Amniotic stem cell (primary cell): ENCODE measurements at places on chromosomes 4 and X.

- DNase-seq: no peak
Observed at GRCh38 chr4:110617646-110618580, 5.0 kb downstream of the PITX2 start.

GRCh38 chr4:119517361-119518229 is 111.0 kb downstream of the PDE5A start:
- DNase-seq: no peak

DNA sequence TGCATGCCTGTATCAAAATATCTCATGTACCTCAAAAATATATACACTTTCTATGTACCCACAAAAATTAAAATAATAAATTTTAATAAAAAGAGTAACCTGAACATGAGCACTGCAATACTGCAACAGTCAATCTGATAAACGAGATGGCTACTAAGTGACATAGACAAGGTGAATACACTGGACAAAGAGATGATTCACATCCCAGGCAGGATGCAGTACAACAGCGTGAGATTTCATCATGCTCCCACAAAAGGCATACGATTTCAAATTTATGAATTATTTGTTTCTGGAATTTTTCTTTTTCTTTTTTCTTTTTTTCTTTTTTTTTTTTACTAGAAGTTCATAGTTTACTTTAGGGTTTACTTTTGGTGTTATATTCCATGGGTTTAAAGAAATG is 12.2 kb upstream of the FGF16 start:
- DNase-seq: no peak

DNA sequence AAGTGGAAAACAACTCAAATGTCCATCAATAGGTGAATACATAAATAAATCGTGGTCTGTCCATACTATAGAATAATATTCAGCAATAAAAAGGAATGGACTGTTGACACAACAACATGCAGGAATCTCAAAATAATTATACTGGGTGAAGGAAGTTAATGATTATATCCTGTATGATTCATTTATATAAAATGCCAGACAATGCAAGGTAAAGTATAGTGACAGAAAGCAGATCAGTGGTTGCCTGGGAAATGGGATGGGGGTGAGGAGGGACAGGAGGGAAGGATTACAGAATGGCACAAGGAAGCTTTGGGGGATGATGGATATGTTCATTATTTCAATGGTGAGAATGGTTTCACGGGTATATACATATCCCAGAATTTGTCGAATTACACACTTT is 12.3 kb downstream of the PYURF start:
- no peak for DNase-seq

- no peak for DNase-seq
Observed at GRCh38 chr4:188839704-188840103, 700.5 kb downstream of the TRIML1 start.

DNA sequence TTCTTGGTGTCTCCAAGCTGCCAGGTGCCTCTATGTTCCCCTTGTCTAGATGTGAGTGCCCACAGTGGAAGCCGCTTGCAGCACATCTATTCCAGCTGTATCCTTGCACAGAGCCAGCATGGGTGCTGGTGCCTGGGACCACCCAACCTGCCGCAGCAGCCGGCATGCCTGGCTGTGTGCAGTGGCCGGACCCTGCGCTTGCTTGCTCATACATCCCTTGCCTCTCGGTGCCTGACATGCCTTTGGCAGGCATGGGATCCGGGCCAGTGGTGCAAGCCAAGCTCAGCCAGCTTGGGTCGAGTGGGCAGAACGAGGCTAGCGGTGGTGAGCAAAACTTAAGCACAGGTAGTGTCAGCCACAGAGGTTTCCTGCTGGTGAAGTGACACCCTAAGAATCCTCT is 355.1 kb downstream of the TLL1 start:
- DNase-seq: no peak

GRCh38 chr4:152310257-152310656 is 225.6 kb downstream of the FBXW7 start:
- DNase-seq: peak; percentile 76

GRCh38 chr4:30385650-30386049 is 334.5 kb upstream of the PCDH7 start:
- no peak for DNase-seq

DNA sequence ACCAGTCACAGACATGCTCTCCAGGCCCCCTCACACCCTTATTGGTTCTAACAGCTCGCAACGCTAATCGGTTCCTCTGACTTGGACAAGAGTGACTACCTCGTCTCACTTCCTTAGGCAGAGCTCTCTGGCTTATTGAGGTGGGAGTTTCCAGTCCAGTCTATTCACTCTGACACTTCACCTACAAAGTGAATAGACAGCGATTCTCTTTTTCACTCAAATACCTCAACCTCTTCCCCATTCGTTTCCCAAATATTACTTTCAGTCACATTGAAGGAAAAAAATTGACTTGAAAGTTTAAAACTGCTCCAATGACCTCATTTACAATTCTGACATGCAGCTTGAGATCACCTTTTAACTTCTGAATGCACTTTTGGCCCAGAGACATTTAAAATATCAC is 17.7 kb downstream of the HELT start:
- no peak for DNase-seq

DNA sequence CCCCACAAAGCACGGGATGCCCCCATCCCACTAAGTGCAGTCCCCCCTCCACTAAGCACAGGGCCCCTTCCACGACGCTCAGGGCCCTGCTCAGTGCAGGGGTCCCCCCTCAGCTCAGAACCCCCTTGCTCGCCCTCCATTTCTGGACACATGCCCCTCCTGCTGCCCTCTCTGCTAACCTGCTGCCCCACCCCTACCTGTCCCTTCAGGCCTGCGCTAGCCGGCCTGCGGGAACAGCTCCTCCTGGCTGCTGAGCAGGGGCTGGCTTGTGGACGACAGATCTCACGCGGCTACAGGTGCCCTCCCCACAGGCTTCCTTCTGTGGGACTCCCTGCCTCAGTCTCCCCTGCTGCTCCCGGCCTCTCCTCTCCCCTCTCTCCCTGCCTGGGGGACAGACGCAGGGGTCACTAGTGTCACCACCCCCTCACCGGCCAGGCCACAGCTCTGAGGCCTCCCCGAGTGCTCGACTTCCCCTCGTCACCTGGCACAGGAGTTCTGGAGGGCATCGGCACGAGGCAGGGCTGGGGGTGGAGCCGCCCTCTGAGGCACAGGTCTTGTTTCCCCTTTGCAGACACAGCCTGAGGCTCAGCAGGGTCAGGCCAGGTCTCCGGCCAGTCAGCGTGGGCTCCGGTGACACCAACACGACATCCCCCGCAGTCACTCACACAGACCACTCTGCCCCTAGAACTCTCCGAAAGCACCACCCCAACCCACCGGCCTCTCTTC is 21.6 kb downstream of the GAK start:
- DNase-seq: no peak

- no peak for DNase-seq
Observed at GRCh38 chrX:20742106-20742505, 475.4 kb upstream of the RPS6KA3 start.

DNA sequence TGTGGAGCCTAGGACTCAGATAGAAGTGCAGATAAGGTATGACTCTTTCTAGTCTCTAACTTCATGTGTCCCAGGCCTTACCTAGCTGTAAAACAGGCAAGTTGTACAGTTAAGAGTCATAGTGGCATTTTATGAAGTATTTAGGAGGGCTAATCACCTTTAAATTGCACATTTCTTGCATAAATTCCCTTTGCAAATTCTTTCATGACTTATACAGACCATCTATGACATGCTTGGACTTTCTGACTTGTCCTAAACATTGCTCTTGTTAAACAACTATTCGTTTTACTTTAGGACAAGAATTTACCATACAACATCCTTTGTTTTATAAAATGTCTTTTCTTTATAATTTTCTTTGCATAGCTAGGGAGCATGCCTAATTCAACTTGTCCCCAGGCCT is 7.8 kb upstream of the RRAGB start:
- no peak for DNase-seq

- DNase-seq: no peak
Observed at GRCh38 chr4:184387351-184387750, 87.0 kb downstream of the IRF2 start.

DNA sequence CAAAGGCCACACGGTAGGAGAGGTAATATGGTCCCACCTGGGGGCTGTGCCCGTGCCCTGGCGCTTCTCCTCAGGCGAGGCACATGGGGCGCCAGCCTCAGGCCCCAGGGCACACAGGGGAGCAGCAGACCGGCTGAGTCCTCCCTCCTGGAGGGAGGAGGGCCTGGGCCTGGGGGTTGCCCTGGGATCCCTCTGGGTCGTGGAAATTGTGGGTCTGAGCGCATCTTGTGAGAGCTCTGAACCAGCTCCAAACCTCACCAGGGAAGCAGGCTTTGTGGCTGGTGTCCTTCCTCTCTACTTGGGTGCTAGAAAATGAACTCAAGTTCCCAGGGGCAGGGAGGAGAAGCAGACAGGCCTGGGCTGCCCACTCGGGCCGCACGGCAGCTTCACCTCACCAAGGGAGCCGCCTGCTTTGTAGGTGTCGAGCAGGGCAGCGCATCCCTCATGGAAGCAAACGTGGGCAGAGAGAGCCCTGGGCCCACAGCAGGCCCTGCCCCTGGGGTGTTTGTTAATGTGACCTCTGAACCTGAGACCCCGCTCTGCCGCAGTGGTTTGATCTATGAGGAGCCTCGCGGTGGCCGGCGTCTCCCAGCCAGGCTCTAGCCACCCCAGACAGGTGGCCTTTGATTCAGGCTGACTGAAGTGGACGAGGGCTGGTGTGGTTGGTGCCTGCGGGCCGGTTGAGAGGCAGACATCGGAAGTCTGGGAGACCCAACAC is 10.8 kb downstream of the HTRA3 start:
- DNase-seq: no peak

GRCh38 chr4:14596437-14596836 is 405.8 kb upstream of the CPEB2 start:
- DNase-seq: no peak

- DNase-seq: peak; percentile 24
Observed at GRCh38 chrX:120457766-120458180, 11.3 kb downstream of the LAMP2 start.

DNA sequence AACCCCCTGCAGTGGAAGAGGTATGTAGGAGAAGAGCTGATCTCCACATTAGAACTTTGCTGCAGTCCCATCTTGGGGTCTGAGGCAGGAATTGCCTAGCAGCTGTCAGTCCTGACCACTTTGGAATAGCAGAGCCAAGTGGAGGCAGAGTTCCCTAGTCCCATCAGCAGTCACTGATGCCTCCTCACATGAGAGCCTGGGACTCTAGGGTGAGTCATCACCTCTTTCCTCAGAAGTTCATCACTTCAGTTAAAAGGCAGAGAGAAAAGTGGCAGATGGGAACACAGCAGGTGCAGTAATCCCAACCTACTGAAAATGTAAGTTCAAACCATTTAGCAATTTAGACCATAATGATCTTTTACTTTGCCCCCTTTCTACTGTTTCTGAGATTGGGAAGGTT is 73.9 kb upstream of the MED14 start:
- no peak for DNase-seq

DNA sequence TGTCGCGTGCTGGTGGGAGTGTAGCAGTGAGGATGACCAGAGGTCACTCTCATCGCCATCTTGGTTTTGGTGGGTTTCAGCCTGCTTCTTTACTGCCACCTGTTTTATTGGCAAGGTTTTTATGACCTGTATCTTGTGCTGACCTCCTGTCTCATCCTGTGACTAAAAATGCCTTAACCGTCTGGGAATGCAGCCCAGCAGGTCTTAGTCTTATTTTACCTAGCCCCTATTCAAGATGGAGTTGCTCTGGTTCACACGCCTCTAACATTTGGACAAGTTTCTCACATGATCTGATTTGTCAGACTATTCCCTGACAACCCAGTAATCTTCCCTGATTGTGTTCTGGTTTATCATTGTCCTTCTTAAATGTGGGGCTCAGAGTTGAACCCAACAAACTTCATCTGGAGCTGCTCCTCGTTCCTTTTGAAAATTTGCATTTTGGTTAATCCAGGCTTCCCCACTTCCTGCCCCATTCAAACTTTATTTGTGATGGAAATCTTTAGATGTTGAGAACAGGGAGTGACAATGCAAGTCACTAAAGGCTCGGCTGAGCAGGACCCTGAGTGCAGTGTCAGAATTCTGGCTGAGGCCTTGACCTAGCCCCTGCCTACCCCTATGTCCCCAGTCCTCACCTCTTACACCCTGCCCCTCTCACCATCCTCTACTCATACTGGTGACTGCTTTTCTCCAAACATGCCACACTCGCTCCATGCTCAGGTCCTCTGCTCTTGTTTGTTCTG is 226.8 kb downstream of the STIM2 start:
- no peak for DNase-seq

GRCh38 chr4:182346675-182347375 is 103.6 kb downstream of the TENM3 start:
- no peak for DNase-seq

DNA sequence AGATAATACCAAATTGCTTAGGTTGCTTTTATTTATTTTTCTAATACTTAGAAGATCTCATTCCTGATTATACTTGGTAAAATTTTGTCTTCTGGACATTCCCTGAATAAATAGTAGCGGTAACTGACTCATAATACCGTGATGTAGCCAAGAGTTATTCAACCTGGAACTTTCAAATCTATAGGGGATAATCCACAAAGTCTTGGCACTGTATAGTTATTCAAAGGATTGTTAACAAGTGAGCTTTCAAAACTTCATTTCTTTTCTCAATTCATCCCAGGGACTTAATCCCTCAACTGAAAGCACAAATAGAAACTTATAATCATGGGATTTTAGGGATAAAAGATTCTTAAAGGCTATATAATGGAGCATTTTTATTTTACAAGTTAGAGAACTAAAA is 1383.3 kb downstream of the FAM133A start:
- DNase-seq: no peak

- no peak for DNase-seq
Observed at GRCh38 chr4:1964971-1965370, 43.8 kb downstream of the NELFA start.

- DNase-seq: no peak
Observed at GRCh38 chr4:24214796-24215195, 324.9 kb upstream of the PPARGC1A start.

- DNase-seq: no peak
Observed at GRCh38 chr4:76800902-76801301, 97.0 kb downstream of the SOWAHB start.

- DNase-seq: no peak
Observed at GRCh38 chr4:42396752-42397634, at the start of gene SHISA3. TSS of gene SHISA3 (plus strand) at chr4:42397488. CDS start at chr4:42398057, 569 bp downstream.

GRCh38 chr4:136691607-136692006 is 840.7 kb downstream of the PCDH18 start:
- no peak for DNase-seq

- no peak for DNase-seq
Observed at GRCh38 chr4:26607776-26608175, 23.9 kb downstream of the TBC1D19 start.
